Breast epithelium (tissue), 4 donors: ENCODE measurements at places on chromosomes 4 and X. TPM values are rescaled to one million over a fixed set of nuclear protein-coding genes. Genes with fewer than 3 reads are reported as not detected.

GRCh38 chrX:68894513-68895340 is 65.9 kb downstream of the EFNB1 start:
- DNase-seq, result peak; percentile 53

DNA sequence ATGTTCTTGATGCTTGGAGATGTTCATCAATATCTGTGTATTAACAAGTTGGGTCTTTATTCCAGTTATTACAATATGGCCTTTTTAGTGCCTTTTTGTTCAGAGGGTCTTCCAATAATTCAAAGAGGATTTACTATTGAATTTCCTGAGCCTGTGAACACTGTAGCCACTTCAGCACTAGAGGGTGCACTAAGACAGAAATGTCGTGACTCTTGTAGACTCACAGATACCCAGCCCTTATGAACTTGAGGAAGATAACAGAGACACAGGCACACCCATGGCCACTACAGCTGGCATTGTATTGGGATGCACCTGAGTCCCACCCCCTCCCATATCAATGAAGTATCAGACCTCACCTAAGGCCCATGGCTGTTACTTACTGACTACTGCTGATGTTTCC is 54.4 kb upstream of the ACTRT1 start:
- DNase-seq, result no peak

DNA sequence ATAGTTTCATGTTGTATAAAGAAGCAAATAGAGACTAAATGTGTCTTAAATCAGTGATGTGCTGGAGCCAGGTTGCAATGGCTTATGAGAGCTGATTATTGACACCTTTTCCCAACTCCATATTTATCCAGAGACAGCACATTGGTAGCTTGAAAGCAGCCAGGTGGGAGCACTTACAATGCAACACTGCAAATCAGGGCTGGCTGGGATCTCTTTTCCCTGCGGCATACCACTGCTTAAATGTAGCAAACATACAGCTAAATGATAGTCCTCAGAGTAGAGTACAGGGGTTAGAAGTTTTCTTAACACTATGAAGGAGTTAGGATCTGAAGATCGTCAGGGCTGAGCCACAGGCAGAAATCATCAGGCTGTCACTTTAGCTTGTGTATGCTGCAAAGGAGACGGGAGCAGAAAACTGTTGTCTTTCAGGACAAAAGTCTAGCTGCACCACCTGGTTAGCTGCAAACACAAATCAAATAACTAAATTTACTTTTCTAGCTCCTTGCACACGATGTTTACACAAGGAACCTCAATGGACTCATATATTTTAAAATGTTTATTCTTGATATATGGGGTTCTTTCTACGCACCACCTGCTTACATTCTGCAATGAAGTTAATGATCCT is 527.3 kb downstream of the TLL1 start:
- no peak for DNase-seq

DNA sequence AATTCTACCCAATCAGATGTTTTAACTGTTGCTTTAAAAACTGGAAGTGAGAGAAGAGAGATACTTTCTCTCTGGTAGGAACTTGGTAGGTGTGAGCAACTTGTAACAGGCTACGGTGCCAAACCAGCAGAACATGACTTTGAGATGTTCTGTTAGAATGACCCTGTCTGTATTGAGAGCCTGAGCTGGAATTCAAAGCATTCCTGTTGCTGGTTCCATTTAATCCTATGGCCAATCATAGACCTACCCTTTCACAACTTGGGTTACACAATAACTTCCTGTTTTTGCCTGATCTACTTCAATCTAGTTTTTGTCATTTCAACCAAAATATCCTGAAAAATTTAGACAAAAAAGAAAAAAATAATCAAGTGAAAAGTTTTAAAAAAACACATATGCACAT is 1.7 kb upstream of the PRRG1 start:
- no peak for DNase-seq

DNA sequence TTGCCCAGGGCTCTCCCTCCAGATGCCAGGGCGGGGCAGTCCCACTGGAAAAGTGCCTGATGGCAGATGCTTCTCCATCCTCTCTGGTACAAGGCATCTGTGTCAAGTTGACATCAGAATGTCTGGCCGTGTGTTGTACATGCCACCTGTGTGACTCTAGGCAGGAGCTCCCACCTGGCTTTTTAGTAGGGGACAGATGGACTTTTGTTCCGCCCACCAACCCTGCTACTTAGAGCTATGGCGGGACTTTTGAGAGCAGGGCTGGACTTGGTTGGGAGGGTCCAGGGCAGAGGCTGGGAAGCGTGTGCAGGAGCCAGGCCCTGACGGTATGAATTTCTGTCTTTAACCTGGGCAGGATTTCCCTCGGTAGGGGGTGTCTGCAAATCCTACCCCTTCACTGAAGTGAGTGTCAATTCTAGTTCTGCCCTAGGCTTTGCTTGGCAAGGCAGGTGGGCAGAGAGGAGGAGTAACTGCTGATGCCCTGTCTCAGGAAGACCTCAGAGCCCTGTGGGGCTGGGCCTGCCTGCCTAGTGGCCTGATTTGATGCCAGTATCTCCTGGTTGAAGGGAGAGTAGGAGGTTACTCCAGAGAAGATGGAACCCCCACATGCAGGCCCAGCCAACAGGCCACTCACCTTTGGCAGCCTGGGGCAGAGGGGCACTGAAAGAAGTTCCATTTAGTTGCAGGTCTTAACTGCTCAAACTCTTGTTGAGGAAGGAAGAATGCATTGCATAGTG is 99.1 kb downstream of the PJA1 start:
- DNase-seq, result no peak

Gene GYPA
- total RNA-seq, result not detected

GRCh38 chr4:60500810-60501209 is 699.3 kb upstream of the ADGRL3 start:
- DNase-seq, result no peak

GRCh38 chr4:82780752-82781231 is 17.8 kb downstream of the SCD5 start:
- peak; percentile 48 for DNase-seq

DNA sequence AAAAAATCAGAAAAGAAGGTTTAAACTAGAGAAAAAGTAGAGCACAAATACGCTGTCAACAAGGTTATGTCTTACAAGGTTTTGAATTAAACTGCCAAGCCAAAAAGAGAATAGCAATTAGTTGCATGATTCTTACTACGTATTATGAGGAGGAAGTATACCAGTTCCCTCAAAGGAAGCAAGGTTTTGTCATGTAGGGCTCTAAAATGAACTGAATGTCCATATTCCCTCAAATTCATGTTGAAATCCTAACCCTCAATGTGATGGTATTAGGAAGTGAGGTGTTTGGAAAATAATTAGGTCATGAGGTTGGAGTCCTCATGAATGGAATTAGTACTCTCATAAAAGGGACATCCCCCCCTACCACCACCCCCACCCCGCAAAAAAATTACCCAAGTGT is 201.0 kb downstream of the FBXW7 start:
- DNase-seq, result no peak

- DNase-seq, result no peak
Measured at GRCh38 chrX:121036137-121036536, 11.3 kb upstream of the GLUD2 start.

DNA sequence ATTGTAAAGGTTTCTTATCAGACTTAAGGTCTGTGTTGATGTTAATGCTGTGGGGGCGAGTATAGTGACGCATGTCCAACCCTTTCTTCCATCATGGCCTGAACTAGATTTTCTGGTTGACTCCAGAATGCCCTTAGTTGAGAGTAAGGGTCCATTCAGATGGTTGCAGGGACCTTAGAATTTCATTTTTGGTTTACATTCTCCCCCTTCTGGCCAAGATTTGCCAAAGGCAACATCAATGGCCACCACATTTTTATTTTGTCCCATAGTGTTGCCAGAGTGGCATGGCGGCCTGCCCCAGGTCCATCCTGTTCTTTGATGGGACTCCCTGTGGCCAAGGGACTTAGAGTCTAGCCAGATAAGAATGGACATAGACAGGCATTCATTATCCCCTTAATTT is 368.5 kb downstream of the GPM6A start:
- no peak for DNase-seq

Gene DDIT4L
- 3.8 TPM for total RNA-seq

GRCh38 chr4:132488555-132488954 is 660.5 kb upstream of the PCDH10 start:
- no peak for DNase-seq

DNA sequence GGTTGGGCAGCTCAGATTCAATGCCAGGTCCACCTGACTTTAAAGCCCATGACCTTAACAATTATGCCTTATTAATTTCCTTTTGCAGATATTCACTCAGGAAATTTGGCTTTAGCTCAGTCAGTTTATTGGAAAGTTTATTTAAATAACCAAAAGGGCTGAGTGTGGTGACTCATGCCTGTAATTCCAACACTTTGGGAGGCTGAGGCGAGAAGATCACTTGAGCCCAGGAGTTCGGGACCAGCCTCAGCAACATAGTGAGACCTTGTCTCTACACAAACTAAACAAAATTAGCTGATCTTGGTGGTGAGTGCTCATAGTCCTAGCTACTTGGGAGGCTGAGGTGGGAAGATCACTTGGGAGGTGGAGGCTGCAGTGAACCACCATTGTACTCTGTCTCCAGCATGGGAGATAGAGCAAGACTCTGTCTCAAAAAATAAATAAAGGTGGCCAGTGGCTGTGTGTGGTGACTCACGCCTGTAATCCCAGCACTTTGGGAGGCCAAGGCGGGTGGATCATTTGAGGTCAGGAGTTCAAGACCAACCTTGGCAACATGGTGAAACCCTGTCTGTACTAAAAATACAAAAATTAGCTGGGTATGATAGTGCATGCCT is 43.3 kb downstream of the RHOH start:
- no peak for DNase-seq

DNA sequence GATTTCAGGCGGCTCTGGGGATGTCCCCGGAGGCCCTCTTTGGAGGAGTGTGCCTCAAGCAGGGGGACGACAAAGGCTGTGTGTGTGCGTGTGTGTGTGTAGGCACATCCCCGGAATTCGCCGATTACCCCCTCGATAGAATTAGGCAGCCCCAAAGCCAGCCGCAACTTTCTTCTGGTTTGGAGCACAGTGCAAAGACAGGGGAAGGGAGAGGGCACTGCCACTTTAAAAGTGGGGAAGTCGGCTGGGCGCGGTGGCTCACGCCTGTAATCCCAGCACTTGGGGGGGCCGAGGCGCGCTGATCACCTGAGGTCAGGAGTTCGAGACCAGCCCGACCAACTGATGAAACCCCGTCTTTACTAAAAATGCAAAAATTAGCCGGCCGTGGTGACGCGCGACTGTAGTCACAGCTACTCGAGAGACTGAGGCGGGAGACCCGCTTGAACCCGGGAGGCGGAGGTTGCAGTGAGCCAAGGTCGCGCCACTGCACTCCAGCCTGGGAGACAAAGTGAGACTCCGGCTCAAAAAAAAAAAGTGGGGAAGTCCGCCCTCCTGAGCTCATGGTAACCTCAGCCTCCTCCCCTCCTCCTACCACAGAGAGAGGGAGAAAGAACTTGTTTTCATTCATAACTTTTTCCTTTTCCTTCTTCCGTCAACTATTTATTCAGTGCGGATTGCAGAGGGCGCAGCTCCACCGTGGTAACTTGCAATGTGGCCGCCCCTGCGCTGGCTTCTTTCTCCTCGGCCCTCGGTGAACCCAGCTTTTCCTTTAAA is 2.4 kb downstream of the SPRY1 start:
- DNase-seq, result peak; percentile 58

Gene AFF2
- total RNA-seq, result 41.0 TPM

DNA sequence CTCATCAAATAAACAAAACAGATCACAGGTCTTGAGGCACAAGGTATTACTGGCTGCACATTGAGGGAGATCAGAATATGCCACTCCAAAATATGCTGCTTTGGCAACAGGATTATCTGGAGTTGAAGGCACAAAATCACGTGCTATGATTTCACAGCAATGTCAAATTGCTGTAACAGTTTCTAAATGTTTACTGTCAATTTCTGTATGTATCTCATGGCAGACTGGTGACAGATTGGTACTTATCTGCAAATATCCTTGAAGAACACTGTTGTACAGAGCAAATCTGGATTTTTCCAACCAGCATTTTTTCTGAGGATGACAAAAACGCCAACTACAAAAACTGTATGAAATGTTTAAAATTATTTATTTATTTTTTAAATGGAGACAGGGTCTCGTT is 26.7 kb downstream of the GPR82 start:
- DNase-seq, result no peak

GRCh38 chr4:44629280-44629866 is 22.1 kb downstream of the YIPF7 start:
- no peak for DNase-seq

DNA sequence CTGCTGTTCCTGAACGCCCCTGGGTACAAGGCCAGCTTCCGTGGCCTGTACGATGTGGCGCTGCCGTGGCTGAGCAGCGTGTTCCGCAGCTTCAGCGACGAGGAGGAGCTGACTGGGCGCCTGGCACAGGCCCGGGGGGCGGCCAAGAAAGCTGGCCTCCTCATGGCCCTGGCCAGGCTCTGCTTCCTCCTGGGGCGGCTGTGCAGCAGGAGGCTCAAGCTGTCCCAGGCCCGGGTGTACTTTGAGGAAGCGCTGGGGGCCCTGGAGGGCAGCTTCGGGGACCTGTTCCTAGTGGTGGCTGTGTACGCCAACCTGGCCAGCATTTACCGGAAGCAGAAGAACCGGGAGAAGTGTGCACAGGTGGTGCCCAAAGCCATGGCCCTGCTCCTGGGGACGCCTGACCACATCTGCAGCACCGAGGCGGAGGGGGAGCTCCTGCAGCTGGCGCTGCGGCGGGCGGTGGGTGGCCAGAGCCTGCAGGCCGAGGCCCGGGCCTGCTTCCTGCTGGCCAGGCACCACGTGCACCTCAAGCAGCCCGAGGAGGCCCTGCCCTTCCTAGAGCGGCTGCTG is 28.2 kb downstream of the SH3TC1 start:
- DNase-seq, result no peak

- no peak for DNase-seq
Measured at GRCh38 chr4:180028682-180029081, 2214.5 kb upstream of the TENM3 start.

- DNase-seq, result no peak
Measured at GRCh38 chr4:3670521-3671519, 95.4 kb upstream of the ADRA2C start.

Gene CT45A5
- total RNA-seq, result not detected

DNA sequence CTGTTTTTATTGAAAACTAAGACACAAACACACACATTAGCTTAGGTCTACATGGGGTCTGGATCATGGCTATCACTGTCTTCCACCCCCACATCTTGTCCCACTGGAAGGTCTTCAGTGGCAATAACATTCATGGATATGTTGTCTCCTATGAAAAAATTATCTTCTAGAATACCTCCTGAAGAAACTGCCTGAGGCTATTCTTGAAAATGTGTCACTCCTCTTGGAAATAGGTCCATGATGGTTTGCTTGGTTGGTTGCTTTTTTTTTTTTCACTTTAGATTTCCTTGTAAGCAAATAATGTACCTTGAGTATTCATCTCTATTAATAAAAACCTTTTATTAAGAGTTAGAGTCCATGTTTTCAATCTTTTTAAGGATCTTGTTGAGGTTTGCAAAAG is 195.3 kb upstream of the PDE5A start:
- no peak for DNase-seq

Gene PPP2R3B
- 23.1 TPM for total RNA-seq

GRCh38 chr4:73832651-73833237 is 3.7 kb upstream of the CXCL6 start:
- no peak for DNase-seq

- DNase-seq, result no peak
Measured at GRCh38 chrX:122625821-122626220, 558.3 kb upstream of the GRIA3 start.

- DNase-seq, result no peak
Measured at GRCh38 chr4:142238589-142238988, 602.2 kb downstream of the IL15 start.
